Brain pericyte (primary cell): ENCODE measurements at places on chromosomes 16 and 17.

- DNase-seq = no peak
Measured at GRCh38 chr16:14523632-14524031, 106.4 kb downstream of the PARN start.

- no peak for DNase-seq
Measured at GRCh38 chr17:50129728-50130558, at the start of gene SAMD14. TSS of gene SAMD14 (minus strand) at chr17:50130160. CDS start at chr17:50124959, 5,201 bp downstream.

DNA sequence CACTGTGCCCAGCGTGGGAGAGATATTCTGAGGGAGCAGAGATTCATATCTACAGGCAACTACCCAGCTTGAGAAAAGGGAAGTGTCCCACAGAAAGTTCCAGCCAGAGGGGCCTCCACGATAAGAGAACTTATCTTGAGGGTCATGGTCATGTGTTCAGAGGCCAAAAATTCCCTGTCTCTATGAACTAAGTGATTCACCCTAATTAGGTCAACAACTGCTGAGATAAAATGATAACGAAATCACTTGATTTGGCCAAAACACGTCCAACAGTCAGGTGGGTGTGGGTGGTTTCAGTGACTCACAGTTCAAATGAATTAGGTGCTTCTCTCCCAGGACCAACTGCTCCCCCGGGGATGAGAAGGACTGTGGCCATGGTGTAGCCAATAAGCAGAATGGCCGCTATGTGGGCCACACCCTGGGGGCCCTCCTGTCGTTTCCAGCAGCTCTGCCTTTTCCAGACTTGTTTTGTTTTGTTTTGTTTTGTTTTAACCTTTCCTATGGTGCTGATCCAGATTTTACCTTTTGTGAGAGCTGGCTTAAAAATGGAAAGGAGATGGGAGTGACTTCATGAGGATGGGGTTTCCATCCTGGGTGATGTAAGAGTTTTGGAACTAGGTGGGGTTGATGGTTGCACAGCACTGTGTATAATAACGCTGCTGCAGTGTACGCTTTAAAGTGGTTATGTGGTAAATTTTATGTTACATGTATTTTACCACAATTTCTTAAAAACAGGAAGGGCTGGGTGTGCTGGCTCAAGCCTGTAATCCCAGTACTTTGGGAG is 8.7 kb downstream of the DNAI2 start:
- DNase-seq = no peak

DNA sequence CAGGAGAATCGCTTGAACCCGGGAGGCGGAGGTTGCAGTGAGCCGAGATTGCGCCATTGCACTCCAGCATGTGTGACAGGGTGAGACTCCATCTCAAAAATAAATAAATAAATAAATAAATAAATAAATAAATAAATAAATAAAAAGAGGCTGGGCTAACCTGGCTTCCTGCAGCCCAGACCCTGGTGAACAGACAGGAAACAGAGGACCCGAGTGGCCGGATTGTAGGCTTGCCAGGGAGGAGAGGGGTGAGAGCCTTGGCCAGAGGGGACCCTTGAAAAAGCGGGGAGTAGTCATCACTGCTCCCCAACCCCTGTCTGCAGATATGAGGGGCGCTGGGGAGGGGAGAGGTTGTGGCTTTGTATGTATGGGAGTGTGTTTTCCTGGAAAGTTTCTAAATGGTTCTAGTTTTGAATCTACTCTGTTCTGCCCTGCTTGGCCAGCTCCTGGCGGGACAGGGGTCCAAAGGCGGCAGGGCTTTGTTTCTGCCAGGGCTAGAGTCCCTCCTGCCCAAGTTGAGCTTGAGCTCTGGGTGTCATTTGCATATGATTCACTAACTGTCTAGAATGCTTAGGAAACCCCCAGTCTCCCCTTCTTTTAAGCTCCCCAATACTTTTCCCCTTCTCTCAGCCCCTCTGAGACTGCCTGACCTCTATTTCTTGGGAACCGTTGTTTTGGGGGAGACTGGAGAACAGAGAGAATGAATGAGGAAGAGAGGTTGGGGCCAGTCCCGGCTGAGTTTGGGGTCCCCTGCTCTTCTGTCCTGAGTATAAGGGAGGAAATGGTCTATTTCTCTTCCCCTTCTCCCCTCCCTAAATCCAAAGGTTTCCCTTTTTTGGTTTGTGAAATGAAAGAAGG is 16.4 kb downstream of the RARA start:
- DNase-seq = no peak

DNA sequence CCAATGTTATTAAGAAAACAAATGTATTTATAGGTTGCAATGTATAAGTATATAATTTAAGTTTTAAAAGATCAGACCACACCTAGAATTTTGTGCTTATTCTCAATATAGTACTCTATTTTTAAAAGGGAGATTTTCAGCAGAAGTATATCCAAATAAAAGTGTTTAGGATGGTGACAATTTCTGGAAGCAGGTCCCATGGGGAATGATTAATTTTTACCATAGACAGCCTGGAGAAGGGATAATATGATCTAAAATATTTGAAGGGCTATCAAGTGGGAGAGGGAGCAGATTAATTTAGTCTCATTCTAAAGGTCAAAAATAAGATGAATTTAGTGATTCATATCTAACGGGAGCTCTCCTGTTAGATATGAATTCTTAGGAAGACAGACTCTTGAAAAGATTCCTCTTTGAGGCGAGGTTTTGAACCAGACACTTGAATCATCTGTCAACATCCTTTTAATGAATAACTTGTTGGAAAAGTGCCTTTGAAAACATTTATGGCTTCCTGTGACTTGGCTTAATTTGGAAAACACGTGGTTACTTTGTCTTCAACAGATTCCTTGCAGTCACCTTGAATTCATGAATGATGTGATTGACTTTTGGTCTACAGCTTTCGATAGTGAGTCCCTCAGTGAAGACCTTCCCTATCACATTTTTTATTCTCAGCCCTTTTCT is 29.3 kb upstream of the SMIM36 start:
- no peak for DNase-seq

DNA sequence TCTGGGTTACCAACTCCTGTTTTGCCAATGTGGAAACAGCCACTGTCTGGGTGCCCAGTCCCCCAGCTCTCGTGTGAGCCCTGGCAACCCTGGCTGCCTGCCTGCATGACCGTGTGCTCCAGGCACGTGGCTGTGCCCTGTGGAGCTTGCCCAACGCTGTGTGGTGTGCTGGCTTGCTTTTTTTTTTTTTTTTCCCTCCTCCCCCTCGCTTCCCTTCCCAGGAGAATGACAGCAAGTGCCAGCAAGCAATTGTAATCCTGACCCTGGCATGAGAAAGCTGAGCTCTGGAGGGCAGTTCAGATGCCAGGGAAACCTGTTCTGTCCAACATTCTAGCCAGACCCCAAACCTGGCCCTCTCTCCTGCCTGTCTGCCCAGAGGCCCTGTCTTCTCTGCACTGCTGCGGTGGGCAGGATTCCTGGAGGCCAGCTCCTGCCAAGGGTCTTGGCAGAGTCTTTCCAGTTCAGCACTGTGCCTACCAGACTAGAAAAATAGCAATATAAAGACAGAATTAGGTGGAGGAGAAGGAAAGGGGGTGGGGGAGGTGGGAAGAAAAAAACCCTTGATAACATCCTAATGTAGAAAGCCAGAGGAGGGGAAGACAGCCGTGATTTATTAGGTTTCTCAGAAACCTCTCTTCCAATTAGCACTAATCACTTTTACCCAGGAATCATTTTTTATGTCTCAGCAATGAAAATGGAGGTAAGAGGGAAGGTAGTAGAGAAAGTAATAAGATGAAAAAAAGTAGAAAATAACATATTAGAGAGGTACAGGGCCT is 9.0 kb downstream of the HLF start:
- no peak for DNase-seq

DNA sequence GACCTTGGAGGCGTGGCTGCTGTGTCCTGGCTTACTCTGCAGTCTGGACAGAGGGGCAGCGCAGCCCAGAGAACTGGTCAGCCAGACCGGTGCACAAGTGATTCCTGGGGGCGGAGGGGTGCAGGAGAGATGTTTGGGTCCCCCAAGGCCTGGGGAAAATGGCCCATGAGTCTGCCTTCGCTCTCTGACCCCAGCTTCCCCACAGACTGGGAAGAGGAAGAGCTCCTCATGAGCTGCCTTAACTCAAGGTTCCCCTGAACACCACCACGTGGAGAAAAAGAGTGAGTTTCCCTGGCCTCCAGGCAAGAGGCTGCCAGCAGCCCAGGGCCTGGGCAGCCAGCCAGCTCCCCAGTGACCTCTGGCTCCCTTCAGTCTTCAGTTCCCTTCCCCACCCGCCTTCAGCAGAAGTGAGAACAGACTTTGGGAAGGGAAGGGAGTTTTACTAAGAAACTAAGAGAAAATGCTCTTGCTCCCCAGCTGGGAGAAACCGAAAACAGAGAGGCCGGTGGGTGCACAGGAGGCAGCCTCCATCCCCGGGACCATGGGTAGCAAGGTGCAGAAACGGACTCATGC is 2.0 kb upstream of the C17orf99 start:
- DNase-seq = peak; percentile 87

GRCh38 chr16:4213737-4214136 is 28.1 kb downstream of the SRL start:
- no peak for DNase-seq

DNA sequence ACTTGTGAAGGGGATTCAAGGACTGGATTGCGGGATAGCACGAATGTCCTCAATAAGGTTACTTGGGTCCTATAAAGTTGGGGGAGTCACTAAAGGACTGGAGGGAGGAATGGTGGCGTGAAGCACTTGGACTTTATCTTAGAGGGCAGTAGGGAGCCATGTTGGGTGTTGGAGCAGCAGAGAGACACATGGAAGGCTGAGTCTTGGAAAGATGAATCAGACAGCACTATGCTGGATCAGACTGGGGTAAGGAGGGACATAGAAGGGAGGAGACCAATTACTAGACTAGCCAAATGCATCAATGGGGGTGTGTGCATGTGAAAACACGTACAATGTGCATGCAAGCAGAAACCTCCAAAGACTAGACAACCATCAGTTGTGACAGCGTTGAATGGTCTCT is 26.0 kb upstream of the DLX4 start:
- DNase-seq = no peak

DNA sequence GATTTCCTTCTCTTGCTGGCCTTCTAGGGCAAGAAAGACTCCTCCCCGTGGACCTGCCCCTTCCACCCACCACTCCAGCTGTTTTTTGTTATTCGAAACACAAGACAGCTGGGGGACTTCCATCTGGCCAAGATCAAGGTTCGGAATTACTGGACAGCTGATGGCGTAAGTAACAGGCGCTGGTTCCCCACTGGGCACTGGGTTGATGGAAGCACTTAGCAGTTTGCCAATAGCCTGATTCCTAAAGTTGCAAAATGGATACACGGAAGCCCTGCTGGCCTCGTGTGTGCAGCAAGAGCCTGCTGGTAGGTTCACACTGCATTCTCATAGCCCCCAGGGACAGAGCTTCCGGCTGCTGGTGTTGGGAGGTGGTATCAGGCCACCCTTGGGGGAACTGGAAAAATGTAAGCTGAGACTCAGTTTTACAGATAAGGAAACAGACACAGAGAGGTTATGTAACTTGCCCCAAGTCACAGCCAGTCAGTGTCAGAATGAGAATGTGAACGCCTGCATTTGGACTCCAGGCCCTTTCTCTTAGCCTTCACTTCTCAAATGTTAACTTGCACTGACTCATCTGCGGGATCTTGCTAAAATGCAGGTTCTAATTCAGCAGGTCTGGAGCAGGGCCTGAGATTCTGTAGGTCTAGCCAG is 171.7 kb downstream of the KATNIP start:
- peak; percentile 67 for DNase-seq

DNA sequence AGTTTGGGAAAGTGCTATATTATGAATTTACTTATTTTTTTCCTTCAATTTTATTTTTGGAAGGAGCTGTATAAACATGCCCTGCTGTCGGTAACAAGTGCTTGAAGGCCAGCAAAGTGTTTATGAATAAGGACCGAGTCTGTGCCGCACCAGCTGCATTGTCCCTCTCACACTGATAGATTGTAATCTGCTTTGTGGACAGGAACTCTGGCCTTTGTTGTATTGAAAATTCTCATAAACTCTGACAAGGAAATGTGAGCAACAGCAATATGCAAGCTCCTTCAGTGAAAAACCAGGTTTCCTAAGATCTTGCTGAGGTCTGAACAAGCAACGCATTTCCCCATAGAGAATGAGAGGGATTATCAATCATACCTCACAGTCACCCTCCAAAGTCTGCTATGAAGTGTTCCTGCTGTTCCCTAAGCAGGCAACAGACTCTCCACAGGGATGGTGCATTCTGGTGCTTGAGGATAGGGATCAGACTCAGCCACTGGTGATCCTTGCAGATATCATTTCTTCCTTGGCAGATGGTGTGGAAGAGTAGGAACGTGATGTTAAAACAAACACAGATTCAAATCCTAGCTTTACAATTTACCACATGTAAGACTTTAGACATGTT is 109.6 kb downstream of the KCNJ2 start:
- DNase-seq = no peak

DNA sequence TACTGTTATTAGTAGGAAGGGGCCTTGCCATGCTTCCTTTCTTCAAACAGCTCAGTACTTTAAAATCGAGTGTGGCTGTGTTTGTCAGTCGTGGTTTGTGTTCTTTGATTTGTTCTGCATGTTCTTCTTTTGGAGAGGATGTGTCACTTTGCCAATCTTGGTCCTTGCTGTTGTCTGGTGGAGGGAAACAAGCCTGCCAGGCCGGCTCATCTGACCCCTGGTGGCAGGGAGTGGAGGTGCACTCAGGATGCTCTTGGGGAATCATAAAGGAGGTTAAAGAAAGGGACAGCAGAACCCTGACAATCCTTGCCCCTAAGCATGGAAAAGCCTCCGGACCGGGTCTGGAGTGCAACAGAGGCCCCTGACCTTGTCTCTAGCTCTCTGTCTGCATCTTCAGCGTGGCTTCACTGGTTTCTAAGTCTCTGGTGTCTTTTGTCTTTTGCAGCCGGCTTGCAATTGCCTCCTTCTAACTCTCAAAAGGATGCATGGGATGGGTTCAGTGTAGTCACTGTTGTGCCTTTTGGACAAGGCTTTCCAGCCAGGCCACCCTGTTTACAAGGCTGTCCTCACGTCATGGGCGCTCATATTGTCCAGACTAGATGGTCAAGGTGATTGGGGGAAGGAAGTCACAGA is 135.8 kb downstream of the WWOX start:
- no peak for DNase-seq

DNA sequence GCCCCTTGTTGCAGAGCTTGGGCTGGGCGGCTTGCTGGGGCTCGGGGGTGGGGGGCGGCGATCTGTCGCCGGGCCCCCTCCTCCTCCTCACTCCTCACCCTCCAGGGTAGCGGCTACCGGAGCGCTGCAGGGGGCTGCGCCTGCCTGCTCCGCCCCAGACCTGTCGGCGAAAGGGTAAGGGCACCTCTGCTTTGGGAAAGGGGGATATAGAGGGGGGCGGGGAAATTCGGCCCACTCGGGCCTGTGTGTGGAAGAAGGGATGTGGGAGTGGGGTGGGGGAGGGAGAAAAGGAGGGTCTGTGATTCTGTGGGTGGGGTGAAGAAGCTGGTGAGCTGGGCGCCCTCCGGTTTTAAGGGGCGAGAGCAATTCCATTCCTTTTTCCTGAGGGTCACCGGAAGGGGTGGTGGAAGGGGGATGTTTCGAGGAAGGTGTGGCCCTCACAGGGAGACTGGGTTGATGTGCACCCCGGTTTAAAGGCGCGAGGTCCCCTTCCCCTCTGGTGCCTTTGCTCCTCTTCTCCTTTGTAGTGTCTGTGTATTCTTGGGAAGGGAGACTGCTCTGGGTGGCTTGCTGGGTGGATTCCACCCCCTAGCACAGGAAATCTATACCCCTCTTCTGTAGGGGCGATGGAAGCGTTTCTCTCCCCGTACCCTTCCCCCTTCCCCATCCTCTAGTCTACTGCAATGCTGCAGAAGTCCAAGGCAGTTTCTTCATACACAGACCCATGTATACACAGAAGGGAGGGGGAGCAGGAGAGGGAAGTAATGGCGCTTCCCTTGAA is 878 bp downstream of the TAOK1 start:
- DNase-seq = no peak
